Sciatic nerve (tissue), 2 donors: ENCODE measurements at places on chromosomes 16 and 17. TPM values are rescaled to one million over a fixed set of nuclear protein-coding genes. Genes with fewer than 3 reads are reported as not detected.

Gene SLC5A11
- not detected for total RNA-seq

Gene CTF1
- total RNA-seq, result 13.3 TPM

Gene EFNB3
- total RNA-seq, result 0.53 TPM

Gene ITGB4
- total RNA-seq, result 469 TPM

Gene CDRT15
- not detected for total RNA-seq

Gene OR3A3
- not detected for total RNA-seq

Gene MT4
- total RNA-seq, result not detected

DNA sequence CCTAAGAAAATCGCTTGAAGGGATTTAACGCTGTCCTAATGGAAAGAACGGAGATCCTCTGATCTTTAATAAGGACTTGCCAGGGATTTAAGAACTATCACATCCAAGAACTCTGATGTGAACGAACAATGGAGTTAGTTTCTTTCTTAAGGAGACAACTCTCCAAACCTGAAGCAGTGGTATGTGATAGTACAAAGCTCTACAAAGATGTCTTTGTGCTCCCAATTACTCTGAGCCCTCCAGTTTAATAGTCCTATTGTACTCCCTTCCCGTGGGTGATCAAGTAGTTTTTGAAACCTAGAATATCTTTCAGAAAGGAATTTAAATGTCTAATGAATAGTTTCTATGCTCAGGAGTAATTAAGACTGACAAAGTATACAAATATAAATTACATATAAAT lies 123.8 kb downstream of the FTO start:
- DNase-seq, result no peak

DNA sequence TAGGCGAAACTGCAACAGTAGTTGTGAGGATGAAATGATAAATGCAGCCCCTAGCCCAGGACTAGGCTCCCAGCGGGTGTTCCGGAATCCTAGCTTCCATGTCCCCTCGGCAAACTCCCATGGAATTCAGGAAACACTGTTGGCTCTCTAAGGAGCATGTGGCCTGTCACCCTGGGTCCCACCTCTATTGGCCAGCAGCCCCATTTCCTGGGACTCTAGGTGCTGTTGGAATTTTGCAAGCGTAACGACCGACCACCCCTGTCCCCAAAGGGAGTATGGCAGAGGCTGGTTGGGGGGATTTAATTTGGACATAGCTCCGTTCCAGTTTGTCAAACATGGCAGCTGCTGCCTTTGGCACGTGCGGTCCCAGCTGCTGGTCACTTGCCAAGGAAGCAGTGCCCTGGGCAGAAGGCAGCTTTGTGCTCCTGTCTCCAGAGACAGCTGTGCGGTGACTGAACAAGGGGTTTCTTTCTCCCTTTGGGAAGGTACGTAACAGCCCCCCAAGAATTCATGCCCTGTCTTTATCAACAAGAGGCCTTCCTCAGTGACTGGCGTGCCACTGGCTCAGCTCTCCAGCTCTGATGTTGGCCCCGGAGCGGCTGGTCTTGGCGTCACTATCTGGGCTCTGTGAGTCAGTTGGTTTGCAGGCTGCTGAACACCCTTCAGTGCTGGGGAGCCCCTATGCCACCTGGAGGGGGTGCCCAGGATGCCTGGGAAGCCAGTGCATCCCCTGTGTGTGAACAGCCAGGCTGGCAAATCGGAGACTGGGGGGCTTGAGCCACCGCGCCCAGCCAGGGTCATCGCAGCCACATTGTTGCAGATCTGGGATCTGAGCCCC lies 235.2 kb upstream of the TNRC6C start:
- peak; percentile 53 for DNase-seq

- peak; percentile 52 for DNase-seq
Measured at GRCh38 chr17:43877451-43878155, 29.7 kb downstream of the MPP2 start.

DNA sequence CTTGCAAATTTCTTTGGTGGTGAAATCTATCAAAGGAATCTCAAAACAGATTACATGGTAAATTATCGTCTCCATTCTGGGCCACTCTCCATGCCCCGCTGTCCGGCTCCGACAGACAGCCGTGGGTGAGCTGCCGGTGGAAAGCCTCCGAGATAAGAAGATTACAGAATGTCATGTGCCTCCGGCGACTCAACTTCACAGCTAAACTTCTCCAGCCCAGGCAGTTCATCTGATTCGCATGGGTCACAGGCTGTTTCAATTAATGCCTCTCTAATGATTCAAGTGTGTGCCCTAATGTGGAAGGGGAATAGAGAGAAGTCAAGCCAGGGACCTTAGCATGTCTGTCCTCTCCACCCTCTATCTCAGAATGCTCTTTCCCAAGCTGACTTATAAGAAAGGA lies 520.8 kb upstream of the ZFHX3 start:
- DNase-seq, result no peak

DNA sequence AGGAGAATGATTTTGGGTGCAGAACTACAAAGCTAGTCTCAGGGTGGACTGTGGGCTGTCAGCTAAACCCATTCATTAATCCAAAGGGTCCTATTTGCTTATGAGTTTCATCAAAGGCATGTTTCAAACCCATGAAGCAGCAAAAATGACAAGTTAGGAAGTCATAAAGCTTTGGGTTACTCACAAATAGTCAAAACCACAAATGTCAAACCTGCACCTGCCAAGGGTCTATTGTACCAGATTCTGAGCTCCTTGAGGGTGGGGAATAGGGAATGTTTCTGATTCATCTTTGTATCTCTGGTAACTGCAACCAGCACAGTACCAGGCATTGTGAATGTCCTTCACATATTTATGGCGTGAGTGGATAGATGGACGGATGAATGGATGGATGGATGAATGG lies 317.7 kb downstream of the MAF start:
- DNase-seq, result no peak

DNA sequence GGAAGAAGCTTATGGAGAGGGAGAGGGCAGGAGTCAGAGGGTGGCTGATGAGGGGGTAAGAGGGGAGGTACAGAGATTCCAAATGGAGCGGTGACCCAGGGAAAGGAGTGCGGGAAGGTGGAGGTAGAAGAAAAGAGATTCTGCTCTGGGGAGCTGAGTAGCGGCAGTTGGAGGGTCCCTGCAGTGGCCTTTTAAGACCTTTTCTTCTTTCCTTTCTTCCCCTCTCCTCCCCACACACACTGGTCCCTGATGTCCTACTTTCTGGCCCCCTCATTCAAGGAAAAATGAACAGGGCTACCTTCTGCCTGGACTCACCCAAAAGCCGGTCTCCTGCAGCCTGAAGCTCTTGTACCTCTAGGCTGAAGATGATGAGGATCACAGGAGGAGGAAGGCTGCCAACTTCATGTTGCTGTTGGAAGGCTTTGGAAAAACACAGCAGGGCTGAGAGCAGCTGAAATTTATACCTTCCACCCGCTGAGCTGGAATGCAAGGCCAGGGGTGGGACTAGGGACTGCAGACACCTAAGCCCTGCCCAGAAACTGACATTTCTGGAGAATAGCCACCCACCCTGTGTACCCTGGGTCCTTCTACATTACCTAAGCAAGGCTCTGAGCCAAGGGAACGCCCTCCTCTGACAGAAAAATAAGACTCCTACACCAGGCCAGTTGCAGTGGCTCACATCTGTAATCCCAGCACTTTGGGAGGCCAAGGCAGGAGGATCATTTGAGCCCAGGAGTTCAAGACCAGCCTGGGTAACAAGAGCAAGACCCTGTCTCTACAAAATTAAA lies 9.4 kb upstream of the HEATR6 start:
- DNase-seq, result no peak

DNA sequence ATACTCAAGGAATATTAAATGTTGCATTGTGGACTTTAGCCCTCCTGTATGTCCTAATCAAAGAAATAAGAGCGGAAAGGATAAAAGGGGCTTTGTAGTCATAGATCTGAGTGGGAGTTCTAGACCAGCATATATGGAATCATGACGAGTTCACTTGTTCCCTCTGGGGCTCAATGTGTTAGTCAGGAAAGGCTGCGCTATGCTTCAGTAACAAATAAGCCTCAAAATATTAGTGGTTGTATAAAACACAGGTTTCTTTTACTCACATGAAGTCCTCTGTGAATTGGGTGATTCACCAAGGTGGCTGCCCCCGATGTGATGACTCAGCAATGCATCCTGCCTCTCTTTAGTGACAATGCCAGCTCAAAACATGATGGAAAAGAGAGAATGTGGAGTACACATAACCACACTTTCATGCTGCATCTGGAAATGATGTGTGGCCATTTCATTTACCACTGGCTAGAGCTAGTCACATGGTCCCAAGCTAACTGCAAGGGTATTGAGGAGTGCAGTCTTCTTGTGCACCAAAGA lies 63.3 kb upstream of the IRX5 start:
- DNase-seq, result no peak

DNA sequence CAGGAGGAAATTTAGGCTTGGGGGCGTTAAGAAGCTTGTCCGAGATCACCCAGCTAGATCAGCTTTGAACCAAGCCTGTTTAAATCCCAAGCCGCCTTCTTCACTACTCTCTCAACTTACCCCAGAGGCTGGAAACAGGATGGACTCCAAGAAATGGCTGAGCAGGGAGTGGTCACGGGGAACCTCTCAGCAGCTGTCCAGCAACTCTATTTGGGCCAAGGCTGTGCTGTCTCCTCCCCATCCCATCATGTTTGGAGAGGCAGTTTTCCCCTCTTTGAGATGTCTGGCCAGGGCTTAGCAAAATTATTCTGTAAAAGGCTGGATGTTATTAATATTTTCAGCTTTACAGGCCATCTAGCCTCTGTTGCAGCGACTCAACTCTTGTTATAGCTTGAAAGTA lies 305.7 kb downstream of the RBFOX1 start:
- no peak for DNase-seq

- DNase-seq, result no peak
Measured at GRCh38 chr17:65901394-65901793, 290.5 kb downstream of the CEP112 start.

DNA sequence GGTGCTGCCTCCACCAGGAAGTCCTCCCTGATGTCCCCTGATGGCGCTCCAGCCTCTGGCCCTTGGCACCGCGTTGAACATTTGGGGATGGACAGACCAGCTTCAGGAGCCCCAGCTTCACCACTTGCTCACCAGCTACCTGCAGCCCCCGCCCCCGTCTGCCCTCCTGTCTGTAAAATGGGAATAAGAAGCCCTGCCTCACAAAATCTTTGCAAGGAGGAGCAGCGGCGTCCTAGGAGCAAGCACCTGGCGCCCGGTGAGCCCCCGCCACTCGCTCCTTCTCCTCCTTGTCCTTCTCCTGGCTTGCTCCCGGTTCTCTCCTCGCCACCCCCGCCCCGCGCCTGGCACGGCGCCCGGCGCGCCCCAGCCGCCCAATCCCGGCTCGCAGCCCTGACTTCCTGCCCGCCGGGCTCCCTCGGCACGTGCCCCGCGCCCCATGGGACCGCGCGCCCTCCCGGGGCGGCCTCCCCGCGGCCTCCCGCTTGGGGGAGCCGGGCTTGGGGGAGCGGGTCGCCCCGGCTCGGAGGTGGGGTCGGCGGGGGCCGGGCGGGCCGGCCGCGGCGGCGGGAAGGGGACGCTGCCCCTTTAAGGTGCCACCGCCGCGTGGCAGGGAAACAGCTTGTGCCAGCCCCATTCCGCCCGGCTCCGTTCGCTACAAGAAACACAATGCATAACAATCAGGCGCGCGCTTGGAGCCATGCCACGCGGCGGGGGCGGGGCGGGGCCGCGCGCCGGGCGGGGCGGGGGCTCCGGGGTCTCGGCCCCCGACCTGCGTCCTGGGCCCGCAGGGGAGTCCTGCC lies 9.1 kb upstream of the PPP1R1B start:
- DNase-seq, result peak; percentile 71

DNA sequence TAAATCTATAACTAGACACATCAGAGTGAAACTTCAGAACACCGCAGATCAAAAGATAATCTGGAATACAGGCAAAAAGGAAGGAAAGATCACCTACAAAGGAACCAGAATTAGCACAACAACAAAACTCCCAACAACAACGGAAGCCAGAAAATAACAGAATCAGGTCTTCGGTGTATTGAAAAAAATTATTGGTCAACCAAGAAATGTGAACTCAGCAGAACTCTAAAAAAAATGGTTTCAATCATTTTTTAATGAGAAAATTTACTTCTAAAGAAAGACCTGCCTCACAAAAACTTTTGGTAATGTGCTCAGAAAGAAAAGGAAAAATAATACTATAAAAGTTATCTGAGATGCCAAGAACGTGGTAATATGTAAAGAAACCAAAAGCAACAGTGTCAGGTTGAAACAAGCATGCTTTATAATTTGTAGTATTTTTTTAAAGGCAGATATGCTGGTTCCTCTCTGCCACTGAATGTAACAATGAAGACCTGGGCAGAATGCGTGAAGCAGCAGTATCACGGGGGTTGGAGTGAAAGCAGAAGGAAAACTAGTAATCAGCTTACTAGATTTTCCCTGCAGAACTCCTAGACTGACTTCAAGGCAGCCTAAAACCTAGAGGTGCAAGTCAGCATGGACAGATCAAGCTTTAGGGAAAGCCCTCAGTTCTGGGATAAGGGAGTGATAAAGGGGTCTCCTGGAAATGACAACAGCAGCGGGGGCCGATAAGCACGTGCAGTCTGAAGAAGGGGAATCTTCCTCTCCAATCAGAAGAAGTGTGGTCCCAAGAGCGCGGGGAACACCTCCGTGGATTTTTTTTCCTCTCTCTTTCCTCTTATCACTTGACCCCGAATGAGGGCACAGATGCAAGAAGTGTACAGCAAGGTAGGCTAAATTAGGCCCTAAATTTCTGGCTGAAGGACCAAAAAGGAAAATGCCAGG lies 80.9 kb upstream of the TEKT1 start:
- no peak for DNase-seq

DNA sequence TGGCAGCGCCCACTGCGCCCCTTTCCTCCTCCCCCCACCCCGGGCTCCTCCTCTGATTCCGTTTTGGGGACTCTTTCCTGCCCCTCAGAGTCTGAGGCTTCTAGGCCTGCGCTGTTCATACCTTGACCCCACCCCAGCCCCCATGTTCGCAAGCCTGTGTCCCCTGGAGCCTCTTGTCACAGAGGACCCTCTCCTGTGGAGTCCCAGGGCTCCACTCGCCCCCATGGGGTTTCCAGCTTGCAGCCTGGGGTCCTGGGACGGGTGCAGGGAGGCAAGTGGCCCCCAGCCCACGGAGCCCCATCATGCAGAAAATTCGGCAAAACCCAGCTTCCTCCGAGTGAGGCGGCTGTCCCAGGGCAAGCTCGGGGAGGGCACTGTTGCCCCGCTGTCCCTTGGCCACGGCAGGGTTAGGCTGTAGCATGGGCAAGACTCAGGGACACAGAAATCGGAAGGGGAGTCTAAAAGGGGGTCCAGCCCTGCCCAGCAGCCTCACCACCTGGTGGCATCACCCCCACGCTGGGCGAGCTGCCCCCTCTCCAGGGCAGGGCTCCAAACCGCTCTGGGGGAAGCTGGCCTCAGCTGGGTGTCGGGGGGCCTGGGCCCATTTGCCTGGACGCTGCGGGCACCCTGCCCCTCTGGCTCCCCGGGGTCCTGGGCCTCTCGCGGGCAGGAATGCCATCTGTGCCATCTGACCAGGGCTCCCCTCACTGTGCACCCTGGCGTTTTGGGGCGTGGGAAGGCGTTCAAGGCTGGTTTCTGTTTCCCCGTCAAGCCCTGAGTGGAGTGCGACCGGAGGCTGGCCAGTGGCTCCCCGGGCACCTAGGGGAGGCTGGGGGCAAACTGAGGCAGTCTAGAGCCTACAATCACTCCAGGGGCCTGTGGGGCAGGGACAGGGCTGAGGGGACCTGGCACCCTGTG lies 11.5 kb upstream of the BAHCC1 start:
- peak; percentile 59 for DNase-seq

- DNase-seq, result no peak
Measured at GRCh38 chr17:57186226-57187019, 69.9 kb upstream of the MSI2 start.

- DNase-seq, result no peak
Measured at GRCh38 chr16:50606431-50607050, 58.3 kb downstream of the NKD1 start.
